ENCODE measurements at places on chromosomes 7 and 10.

- DNase-seq, result no peak
Observed at GRCh38 chr10:15346440-15347141, 24.5 kb downstream of the FAM171A1 start.

GRCh38 chr7:27640884-27641574 is 21.7 kb downstream of the HIBADH start:
- no peak for DNase-seq

DNA sequence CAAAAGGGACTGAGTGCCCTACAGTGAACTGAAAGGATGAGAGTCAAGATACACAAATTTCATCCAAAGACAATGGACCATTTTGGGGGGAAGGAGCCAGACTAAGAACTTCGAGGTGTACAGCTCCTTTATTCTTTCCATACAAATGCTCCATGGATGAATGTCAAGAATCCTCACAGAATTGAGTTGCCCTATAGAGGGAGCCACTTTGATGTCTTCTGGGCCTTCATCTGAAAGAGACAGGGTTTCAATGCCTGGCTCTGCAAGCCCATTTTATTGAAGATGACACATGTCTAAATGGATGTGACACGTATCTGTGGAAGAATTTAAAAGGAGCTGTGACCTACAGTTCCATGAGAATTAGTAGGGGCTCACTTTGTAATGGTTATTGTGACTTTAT is 32.0 kb upstream of the NRG3 start:
- DNase-seq, result no peak

DNA sequence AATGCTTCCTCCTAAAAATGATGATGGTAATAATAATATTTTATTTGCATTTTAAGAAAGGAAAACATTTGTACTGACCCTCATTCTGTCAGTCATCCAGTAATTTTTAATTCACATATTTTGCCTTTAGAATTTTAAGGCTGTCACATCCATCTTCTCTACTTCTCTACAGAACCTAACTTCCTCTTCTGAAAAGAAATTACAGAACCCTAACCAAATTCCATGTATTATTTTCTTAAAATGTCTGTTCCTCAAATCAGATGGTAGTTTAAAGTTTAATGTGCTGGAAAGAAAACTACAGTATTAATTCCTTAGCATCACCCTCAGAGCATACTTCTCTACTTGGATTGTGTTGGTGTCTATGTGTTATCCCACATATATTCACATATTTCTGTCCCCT is 9.0 kb downstream of the PIK3CG start:
- DNase-seq, result no peak

DNA sequence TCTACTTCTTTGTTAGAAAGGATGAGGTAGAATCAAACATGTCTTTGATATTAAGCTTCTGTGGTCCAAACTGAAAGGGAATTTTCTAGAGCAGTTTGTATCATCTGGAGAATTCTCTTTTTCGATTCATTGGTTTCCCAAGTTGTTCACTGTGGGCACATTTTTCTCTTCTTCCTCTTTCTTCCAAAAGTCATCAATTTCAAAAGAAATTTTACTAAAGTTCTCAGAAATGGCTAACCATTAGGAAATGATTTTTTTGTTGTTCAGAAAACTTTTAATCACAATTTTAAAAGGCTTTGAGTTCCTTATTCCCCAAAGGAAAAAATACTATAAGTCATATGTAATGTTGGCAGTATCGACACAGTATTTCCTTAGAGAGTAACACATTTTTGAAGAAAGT is 28.3 kb upstream of the CCDC6 start:
- no peak for DNase-seq

GRCh38 chr7:102874166-102874829 is 38.5 kb upstream of the LRRC17 start:
- no peak for DNase-seq

- DNase-seq, result no peak
Observed at GRCh38 chr10:119597405-119598186, 832 bp upstream of the TIAL1 start.

GRCh38 chr10:21661087-21661486 is 127.1 kb downstream of the MLLT10 start:
- DNase-seq, result no peak

DNA sequence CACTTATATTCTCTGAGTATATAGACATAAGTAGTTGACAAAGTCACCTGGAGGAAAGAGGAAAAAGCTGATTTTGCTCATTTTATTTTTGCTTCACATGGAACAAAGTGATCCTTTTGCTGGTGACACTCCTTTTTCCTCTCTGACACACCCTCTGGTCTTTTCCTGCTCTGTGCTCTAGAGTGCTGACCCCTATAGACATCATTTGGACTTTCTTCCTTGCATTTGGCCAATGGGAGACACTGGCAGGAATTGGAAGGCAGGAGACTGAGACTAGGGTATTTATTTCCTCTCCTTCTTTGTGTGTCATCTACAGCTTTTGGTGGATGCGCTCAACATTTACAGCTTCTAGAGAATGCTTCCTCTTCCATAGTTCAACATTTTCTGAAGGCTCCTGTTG is 1078.1 kb downstream of the SORCS1 start:
- no peak for DNase-seq

DNA sequence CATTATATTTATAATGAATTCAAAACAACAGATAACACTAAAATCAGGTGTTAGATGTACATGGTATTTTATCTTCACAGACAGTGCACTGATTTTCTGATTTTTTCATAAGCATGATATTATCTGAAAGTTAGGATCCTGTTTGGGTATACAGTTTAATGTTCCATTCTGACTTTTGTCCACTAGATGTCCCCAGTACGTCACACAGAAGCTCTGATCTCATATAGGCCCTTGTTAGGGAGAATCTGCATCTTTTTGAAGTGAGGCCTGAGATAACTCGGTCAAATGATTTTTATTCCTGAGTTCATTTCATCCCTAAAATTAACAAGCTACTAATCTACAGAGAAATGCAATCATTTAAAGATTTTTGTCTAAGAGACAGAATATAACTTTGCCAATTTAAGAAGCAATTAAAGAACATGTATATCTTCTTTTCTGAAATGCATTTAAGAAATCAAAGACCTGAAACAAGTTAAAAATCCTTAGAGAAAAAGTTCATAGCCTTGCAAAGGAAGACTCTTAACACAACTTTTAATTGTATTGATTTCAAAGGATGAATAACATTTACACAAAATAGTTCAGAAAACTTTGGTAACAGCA is 72.0 kb upstream of the TES start:
- no peak for DNase-seq

GRCh38 chr7:80832006-80832405 is 86.8 kb downstream of the SEMA3C start:
- DNase-seq, result no peak

- DNase-seq, result no peak
Observed at GRCh38 chr7:88015309-88015708, 81.3 kb downstream of the ADAM22 start.

DNA sequence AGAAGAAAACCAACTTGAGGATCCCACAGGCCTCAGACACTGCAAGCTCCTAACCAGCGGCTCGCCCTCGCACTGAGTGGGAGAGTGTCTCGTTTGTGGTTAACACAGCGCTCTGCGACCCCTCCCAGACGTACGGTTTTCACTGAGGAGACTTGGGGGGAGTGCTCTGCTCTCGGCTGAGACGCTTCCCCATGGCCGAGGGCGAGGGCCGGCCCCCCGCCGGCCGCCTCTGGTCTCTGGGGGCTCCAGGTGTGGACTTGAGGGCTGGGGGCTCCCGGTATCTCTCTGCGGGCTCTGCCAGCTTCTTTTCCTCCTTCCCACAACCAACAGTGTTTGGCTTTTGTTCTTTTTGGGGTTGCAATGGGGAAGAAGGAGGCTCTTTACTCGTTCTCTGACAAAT is 118.7 kb downstream of the LARP4B start:
- DNase-seq, result no peak

DNA sequence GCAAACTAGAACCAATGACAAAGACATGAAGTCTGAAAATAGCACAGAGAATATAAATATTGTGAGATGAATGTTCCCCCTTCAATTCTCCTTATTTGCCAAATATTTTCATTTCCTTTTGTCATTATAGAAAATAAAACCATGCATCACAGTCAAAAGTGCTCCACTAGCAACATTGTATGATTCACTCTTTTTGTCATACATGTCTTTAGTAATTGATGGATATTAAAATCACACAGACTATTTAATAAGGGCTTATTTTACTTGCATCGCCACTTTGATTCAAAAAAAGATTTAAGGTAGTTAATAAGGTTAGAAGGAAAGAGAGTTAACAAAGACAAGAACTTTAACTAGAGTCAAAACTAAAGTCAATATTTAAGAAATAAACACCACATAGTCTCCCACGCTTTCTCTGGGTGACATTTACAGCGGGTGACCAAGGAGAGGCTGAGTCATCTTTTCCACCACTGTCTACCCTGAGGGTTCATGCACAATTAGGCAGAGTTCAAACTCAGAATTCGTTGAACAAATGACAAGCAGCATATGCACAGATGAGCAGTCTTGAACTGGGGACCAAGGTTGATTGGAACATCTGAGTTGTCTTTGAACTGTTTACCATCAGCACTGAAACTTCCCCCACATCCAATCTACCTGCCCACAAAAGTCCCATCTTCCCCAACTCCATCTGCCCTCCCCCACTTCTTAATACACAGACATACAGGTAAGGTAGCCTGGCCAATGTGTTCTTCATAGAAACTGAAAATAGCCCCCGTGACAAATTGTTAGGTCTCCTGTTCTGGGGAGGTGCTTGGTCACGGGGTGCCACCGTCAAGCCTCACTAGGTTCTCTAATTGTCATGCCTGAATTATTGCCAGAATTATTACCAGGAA is 42.5 kb downstream of the C7orf25 start:
- peak; percentile 22 for DNase-seq

DNA sequence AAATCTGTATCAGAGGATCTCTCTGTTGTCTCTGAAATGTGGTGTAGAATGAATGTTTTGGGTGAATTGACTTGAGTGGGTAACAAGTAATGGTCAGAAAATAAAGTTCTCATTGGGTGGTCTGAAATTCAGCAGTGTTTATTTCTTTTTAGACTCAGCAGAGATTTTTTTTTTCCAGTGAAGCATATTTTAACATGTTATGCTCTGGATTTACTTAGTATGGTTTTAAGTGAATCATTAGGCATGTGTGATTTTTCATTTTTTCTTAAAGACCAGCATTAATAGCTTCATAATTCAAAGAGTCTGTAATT is 63.5 kb downstream of the REEP3 start:
- DNase-seq, result no peak

- no peak for DNase-seq
Observed at GRCh38 chr10:14010101-14010558, 320.6 kb downstream of the FRMD4A start.

- DNase-seq, result peak; percentile 63
Observed at GRCh38 chr10:118423800-118424442, 81.8 kb upstream of the FAM204A start.

GRCh38 chr10:62692085-62692484 is 112.4 kb upstream of the ADO start:
- DNase-seq, result no peak

DNA sequence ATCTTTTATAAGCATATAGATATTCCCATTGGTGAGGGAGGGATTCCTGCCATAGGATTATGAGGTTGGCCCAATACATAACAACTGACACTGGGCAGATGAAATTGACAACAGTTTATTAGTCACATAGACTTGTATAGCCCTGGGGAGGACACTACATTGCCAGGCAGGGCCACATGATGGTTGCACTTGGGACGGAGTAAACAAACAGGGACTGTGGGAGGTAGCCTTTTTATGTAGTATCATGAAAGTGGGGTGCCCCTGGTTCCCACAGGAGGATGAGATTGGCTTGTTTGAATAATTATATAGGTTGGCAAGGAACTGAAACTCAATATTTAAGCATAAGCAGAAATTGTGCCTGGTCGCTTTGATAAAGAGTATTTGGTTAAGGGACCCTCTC is 23.5 kb downstream of the TRIM24 start:
- no peak for DNase-seq

- no peak for DNase-seq
Observed at GRCh38 chr7:134870781-134871180, 91.3 kb downstream of the CALD1 start.

- DNase-seq, result no peak
Observed at GRCh38 chr10:58830697-58831096, 318.0 kb downstream of the BICC1 start.

GRCh38 chr10:88178758-88179157 is 315.3 kb downstream of the PTEN start:
- no peak for DNase-seq

- DNase-seq, result no peak
Observed at GRCh38 chr10:72164617-72165016, 51.2 kb upstream of the ANAPC16 start.

DNA sequence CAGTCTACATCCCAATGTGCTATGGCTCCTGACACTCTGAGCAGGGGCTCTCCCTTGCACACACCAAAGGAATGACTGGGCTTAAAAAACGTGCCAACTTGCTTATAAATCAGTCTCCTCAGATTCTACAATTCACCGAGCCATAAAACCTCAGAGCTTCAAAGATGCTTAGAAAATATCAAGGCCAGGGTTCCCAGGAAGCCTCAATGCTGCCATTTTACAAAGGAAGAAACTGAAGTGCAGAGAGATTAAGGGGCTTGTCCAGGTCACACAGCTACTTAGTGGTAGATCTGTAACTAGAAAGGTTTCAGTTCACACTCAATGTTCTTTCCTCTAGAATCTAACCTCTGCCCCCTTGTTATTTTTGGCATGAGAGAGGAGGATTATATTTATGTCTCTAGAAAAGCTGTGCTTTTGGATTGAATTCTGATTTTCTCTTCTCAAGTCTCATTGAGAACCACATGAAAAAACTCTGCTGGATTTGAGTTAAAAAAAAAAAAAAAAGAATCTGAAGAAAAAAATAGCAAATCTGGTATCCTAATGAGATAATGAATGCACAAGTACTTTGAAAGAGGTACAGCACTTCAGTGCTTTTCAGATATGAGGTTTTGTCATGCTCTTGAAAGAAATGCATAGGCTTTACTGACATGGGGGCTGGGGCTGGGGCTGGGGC is 22.3 kb upstream of the TSPAN33 start:
- no peak for DNase-seq

- no peak for DNase-seq
Observed at GRCh38 chr10:114359041-114359952, 45.0 kb downstream of the AFAP1L2 start.

DNA sequence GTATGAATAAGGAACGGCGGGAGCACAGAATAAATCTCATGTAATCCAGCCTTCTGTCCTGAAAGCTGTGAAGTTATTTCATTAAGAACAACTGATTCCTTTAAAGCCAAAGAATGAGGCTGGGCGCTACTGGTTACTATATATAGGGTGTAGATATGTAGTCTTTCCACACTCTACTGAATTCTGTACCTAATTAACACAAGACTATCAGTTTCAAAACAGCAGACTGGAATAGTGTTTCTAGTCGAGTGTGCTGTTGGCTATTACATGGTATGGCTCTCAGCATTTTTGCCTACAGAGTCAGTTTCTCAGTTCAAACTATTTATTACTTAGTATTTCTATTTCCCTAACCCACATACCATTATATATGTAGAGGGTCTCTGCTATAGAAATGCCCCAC is 163.3 kb downstream of the THSD7A start:
- no peak for DNase-seq

GRCh38 chr10:13847201-13847631 is 260.5 kb downstream of the PRPF18 start:
- no peak for DNase-seq

GRCh38 chr10:88960802-88961201 is 8.2 kb upstream of the ACTA2 start:
- DNase-seq, result no peak

- DNase-seq, result no peak
Observed at GRCh38 chr7:36900988-36901710, 176.9 kb upstream of the AOAH start.

GRCh38 chr10:26438534-26439341 is 597 bp downstream of the APBB1IP start:
- peak; percentile 55 for DNase-seq
